GM20000 (cell line): ENCODE measurements at places on chromosomes 5 and 9.

GRCh38 chr9:68505681-68506409, 34.8 kb downstream of the TMEM252 start:
- no peak for DNase-seq

GRCh38 chr5:159773062-159773924, 143.0 kb upstream of the ADRA1B start:
- DNase-seq, result peak; percentile 82

DNA sequence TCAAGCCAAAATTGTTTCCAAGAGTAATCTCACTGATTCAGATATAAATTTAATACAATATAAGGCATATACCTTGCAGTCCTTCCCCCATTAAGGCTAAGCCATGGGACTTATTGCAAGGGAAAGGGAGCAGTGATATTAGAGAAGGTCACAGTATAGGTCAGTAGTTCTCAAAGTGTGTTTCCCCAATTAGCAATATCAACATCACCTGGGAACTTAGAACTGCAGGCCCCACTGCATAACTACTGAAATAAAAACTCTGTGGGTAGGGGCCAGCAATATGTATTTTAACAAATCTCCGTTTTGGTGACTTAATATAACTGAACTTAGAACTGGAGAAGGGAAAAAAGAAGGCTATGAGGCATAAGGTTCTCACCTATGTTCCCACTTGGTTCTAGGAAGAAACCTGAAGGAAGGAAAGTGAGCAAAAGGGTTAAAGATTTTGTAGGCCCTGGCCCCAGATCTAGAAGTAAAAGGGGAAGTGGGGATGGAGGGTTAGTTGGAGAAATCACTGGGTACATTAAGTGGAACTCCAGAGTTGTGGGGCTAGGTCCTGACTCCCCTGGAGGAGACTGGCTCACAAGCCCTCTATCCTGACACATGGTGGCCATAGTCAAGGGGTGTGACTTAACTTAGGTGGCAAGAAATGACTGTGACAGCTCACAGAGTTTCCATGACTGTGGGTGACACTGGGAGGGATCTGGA, 40.7 kb downstream of the WDR36 start:
- no peak for DNase-seq

DNA sequence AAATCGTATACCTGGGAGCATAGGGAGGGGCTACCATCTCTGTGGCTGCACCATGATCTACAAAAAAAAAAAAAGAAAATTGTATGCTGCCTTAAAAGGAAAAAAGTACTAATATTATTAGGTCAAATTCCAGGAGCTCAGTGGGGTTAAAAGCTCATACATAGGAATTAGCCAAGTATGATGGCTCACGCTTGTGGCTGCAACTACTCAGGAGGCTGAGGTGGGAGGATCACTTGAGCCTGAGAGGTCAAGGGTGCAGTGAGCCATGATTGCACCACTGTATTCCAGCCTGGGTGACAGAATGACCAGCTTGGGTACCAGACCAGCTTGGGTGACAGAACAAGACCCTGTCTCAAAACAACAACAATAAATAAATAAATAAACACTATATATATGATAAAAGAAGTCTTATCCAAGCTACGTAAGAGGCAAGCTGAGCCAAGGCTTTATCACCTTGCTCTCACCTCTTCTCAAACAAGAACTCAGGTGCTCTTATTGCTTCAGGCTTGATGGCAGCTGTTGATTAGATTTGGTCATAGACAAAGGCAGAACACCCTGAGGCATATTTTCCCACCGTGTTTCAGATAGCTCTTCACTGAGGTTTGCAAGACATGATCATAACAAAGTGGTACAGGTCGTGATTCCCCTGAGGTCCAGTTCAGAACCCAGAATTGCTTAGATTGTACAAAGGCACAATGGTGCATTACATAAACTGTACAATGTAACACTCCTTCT, 3.3 kb upstream of the FBXW11 start:
- DNase-seq, result no peak

GRCh38 chr5:179417016-179417415, 71.8 kb upstream of the ADAMTS2 start:
- DNase-seq, result no peak

- DNase-seq, result no peak
These were observed 268.2 kb downstream of the BRINP1 start for GRCh38 chr9:119101048-119101447.

DNA sequence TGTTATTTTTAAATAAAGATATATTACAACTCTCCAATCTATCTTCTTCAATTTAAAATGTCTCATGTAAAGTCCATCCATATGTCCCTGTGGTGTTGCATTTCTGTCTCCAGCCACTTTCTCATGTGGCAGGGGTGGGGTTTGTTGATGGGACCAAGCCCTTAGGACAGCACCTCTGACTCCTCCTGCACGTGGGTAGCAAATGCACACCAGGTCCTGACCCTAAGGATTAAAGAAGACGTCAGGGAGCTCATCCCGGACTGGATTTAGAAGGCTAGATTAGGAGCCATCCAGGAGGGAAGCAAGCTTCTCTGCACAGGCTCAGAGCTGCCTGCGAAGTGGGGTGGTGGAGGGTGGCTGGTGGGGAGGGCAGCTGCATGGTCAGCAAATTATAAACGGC, 38.9 kb upstream of the FAM120AOS start:
- DNase-seq, result no peak

DNA sequence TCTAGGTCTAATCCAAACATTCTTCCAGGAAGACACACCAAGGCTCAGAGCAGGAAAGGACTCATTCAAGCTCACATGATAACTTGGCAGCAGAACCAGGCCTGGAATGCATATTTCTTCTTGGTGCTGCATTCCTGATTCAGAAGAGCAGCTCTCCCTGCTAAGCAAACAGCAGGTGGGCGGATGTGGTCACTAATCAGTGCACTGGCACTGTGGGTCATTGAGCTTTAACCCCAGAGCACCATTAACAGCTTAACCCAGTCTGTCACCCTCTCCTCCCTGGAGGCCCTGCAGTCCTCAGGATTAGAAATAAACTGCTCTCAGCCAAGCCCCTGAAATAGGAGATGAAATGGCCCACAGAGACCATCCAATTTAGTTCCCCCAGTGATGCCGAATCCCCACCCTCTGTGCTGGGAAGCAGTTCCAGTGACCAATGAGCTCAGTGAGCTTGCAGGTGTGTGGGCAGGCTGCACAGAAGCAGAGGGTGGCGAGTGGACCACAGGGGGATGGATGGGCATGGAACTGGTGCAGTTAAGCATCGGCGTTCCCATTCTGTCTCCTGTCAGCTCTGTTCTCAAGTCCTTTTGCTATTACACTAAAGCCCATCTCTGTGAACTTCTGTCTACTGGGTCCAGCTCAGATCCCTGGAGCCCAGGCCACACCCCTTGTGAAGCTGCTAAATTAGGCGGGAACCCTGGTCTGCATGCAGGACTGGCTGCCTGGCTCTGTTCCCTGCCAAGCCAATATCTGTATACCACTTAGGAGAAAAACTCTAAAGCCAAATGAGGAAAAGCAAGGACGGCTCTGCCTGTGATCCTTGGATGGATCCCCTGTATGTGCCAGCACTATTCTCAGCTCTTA, 16.6 kb upstream of the MEGF9 start:
- DNase-seq, result no peak

DNA sequence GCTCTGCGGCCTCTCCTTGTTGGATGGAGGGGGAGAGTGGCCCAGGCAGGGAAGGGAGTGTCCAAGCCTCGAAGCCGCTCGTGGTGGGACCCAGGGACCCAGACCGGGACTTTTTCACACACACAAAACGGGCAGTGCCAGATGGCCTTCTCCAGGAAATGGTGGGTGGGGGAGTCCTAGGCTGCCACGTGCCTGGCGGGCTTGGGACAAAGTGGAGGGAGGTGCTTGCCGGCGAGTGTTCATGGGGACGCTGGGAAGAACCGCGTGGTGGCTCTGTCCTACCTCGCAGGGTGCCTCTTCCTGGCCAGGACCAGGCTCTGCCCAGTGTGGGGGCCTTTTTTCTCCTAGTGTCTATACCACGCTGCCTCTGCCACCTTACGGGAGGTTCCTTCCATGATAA, 155.0 kb upstream of the COL5A1 start:
- no peak for DNase-seq

- no peak for DNase-seq
These were observed 29.4 kb upstream of the IL17B start for GRCh38 chr5:149408252-149409099.

GRCh38 chr5:150111122-150111521, 24.8 kb upstream of the CSF1R start:
- DNase-seq, result peak; percentile 2

GRCh38 chr5:109910874-109911273, 221.1 kb downstream of the MAN2A1 start:
- DNase-seq, result no peak

DNA sequence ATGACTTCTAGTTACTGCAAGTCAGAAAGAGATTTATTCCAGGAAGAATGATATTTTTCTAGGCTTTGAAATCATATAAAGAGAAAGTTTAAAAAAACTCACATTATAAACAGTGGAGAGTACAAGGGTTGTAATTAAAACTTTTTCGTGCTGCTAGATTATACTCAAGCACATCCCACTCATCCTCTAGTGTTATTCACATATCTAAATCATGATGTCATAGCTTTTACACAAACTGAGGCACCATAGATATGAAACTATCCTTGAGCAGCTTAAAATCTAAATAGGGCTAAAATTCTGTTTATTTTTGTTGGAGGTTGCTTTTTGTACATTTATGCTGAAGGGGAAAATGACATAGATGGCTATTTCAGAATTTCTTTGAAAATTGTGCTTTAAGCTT, 30.0 kb downstream of the TENT2 start:
- DNase-seq, result no peak

GRCh38 chr9:83964973-83965349, 15.1 kb downstream of the HNRNPK start:
- no peak for DNase-seq

DNA sequence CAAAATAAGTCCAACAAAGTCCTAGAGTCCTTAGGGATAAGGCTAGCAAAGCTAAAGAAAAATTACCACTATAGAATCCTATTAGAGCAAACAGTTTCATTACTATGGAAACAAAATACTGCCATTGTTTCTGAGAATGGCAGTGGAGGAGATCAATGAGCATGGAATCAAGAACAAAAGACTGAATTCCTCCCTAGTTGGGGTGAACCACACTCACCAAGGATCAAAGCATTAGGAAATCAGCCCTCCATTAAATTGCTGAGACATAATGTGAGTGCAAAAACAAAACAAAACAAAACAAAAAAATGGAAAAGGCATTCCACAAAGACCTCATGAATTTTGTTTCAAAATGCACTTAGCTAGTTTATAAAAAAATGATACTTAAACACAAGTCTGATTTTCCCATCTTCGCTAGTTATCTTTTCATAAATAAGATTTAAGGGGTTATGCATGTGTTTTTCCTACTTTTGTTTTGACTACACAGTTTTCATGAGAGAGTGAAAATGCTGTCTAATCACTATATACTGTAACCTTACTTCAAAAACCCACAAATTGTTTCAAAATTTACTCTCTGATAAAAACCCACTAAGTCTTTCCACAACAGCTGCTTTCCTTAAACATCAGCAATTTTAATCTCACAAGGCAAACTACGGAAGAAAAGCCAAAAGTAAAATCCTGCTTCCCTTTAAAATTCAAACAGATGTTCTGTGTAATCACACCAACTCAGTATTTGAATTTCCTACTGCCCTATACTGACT, 9.7 kb downstream of the SERINC5 start:
- DNase-seq, result no peak

DNA sequence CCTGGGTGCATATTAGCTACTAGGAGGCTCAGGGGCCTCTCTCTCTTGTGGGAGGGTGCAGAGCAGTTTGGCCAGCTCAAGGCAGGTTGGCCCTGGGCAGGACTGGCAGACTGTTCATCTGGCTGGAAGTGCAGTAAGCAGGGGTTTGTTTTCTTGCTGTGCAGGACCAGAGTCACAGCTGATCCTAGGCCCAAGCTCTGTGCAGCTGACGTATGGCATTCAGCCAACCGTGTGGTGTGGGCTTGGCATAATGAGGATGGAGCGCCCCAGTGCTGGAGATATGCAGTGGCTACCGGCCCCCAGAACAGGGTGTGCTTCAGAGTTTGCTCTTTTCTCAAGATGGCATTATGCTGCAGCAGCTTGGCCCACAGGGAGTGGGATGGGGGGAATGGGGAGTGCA, 31.0 kb upstream of the PHF24 start:
- DNase-seq, result no peak

- peak; percentile 48 for DNase-seq
These were observed 42.9 kb upstream of the SUB1 start for GRCh38 chr5:32542216-32543059.

DNA sequence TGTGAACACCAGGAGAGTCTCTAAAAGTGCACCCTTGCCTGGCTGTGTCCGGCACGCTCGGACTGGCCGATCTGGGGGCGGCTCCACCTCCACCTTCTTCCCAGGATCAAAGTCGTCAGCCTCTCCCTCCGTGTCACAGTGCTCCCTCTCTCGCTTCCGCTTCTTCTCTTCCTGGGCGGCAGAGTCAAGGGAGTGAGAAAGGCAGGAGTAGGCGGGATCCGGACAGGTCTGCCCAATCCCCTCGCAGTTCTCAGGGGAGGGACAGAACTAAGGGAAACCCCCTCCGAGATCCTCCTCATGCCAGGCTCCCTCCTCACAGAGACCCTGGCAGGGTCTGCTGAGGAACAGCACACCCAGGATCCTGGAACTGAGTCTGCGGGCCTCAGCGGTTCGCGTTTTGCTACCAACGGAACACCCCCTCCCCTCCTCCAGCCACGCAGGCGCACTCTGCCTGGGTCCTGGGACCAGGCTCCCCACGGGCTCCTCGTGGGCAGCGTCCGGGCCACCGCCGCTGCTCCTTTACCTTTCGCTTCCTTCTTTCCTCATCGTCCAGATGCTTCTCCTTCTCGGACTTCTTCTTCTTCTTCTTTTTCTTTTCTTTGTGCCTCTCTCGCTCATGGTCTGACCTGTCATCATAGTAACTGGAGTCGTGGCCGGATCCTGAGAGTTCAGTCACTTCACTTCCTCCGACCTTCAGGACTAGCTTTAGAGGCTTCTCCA, 1.3 kb downstream of the BRD9 start:
- DNase-seq, result no peak

- DNase-seq, result no peak
These were observed 78.1 kb downstream of the C7 start for GRCh38 chr5:40987349-40987748.

- peak; percentile 45 for DNase-seq
These were observed 16.7 kb upstream of the CD74 start for GRCh38 chr5:150429410-150429873.

GRCh38 chr5:45288746-45289145, 407.4 kb downstream of the HCN1 start:
- DNase-seq, result no peak

GRCh38 chr9:130890870-130891687, 5.5 kb downstream of the QRFP start:
- DNase-seq, result no peak

- peak; percentile 11 for DNase-seq
These were observed 35.5 kb upstream of the EMB start for GRCh38 chr5:50476549-50476948.

DNA sequence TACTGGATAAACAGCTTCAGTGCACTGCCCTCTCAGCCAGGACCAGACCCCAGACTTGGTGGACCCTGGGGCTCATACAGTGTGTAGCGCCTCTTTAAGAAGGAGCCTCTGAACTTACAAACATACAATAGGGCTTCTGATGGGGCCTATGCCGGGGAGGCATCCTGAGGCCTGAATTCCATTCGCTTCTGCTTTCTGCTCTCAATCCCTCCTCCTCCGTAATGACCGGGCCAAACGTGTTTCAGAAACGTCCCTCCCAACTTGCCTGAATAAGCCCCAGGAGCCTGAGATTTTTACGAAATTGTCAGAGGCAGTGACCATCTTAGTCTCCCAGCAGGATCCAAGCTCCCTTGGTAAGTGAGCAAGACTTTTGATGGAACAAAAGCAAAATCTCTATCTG, 128.1 kb upstream of the BOD1 start:
- no peak for DNase-seq

GRCh38 chr5:1637639-1638481, 114.1 kb upstream of the LPCAT1 start:
- DNase-seq, result no peak
